H4 (cell line): ENCODE measurements at places on chromosomes 5 and 9. TPM values are rescaled to one million over a fixed set of nuclear protein-coding genes. Genes with fewer than 3 reads are reported as not detected.

Gene ARID3C
- 0.21 TPM in 1 of 2 replicates, not detected in the other for total RNA-seq

Gene SOX30
- total RNA-seq = not detected in 2 replicates

Gene MARCHF11
- total RNA-seq = not detected in 2 replicates

Gene C5orf52
- not detected in 2 replicates for total RNA-seq

Gene MARCOL
- not detected in 2 replicates for total RNA-seq

Gene OR1Q1
- total RNA-seq = not detected in 2 replicates

- no peak for DNase-seq
Measured at GRCh38 chr5:98504505-98504904, 269.0 kb upstream of the RGMB start.

DNA sequence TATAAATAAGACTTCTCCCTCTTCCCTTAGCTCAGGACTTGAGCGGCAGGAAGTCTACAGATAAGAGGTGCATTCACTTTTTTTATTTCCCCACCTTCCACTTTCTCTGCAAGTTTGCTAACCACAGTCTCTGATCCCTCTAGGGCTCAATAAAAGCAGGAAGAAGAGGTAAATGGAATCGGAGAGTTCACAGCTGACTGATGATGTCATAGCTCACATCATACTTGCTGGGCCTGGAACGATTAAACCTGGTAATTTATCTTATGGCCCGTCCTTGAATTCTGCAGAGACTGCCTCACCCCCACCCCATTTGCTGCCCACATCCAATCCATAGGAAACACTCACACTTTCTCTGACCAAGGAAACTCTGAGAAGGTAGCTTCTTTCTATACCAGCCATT is 62.9 kb downstream of the DRD1 start:
- peak; percentile 72 for DNase-seq

DNA sequence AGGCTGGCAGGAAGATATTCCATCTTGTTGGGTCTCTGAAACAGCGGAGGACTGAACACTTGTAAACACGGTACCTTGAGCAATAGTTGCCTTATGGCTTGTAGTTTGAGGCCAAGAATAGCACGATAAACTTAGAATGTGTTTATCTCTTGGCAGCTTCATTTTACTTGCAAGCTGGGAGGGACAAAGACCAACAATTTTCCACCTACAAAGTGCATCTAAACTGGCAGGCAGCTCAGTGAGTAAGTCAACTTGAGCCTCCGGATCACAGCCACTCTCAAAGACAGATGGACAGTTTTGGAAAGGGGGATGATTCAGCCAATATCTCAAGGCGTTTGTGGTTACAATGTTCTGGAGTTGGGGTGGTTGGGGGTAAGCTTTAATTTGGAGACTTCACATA is 652.6 kb downstream of the CETN3 start:
- DNase-seq = peak; percentile 42

DNA sequence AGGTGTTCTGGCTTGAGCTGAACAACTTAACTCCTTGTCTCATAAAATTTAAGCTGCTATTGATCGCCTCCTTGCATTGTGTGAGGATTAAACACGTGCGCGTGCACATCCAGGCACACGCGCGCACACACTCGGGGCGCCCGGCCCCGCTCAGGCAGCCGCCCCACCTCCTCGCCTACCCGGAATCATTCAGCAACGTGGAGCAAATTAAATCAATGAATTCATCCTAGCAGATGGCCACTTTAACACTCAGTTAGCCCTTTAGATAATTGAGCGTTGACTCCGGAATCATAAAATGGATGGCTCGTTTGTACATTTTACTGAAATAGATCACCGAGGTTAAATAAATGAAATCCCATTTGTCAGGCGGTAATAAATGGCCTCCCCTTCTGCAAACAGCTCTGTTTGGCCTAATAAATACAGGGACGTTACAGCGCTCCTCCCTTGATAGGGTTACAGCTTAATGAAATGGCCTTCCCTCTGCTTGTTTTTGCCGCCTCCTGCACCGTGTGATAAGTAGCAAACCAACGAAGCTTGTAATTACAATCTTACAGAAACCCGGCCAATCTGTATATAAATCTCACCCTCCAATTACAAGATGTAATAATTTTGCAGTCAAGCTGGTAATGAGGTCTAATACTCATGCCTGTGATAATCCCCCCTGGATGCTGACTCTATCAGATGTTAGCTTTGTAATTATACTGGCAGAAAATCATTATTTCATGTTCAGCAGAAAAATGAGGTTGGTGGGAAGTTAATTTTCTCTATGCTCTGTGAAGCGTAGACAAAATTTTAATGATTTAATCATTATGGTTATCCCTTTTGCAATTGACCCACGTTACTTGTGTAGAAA is 229.7 kb upstream of the IRX4 start:
- DNase-seq = no peak

DNA sequence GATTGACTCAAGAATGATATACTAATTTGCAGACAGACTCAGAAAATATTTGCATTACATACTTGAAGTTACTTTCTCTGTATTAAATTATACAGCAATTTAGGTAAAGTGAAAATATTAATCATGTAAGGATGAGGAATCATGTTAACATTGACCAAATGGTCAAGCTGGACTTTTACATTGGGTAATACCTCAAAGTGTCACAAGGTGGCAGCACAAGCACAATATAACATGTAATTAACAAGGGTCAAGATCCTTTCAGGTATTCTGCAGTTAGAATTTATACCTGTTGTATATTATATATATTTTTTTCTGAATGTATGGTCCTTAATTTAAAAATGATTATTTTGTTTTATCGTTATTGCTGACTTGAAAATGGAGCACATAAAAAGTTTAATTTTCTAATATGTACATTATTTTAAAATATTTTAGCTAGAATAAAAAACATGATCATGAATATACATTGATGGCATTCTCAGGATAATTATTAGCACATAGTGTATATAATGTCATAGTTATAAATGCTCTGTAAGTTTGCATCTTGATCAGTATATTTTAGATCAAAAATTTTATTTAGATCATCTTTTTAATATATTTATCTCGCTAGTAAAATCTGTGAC is 8.6 kb downstream of the HAPLN1 start:
- peak; percentile 40 for DNase-seq

- DNase-seq = no peak
Measured at GRCh38 chr5:62306323-62306895, 403 bp downstream of the KIF2A start.

- DNase-seq = no peak
Measured at GRCh38 chr9:134936346-134937163, 18.8 kb upstream of the FCN1 start.

DNA sequence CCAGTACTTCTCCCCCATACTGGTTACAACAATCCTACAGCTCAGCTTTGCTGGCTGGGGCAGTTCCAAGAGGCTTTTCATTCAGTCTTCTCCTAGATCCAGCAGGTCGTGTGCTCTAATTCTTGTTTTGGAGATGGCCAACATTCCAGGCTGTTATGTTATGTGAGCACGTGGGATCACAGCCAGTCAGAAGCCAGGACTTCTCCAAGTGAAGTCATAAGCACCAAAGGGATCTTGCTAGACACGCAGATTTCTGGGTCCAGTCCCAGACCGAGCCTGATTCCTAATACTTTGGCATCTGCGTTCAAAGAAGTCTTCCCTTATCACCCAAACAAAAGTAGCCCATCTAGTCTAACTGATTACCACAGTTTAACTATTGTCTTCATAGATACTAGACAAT is 1.4 kb upstream of the LARP1 start:
- DNase-seq = no peak

DNA sequence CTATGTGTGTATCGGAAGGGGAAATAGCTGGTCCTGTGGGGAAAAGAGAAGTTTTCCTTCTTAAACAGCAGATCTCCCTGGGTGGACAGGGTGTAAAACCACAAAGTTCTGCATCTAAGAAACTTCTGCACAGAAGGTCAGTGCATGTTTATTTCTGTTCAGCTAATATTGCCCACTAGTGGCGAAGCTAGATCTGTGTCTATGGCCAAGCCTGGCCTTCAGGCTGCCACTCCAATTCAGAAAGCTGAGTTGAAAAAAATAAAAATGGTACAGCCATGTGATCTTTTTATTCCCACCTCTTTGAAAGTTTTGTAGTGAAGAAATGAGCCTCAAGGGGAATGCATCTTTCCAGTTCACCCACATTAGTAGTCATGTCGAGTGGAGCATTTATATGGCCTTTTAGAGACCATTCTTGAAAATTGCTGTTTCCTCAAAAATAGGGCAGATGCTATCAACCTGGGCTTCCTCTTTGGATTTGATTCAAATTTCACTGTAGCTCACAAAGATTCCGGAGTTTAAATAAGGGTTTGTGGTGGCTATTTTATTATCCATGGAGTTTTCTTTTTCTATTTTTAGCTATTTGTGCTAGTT is 488.0 kb downstream of the PRELID2 start:
- peak; percentile 51 for DNase-seq

GRCh38 chr9:21326526-21327139 is 8.6 kb downstream of the KLHL9 start:
- no peak for DNase-seq

GRCh38 chr9:14830057-14830456 is 80.2 kb downstream of the FREM1 start:
- no peak for DNase-seq

- no peak for DNase-seq
Measured at GRCh38 chr9:34047864-34048726, 592 bp downstream of the UBAP2 start.
